ENCODE measurements at places on chromosomes 7 and 10.

- no peak for DNase-seq
Observed at GRCh38 chr7:156754201-156754600, 113.6 kb downstream of the RNF32 start.

DNA sequence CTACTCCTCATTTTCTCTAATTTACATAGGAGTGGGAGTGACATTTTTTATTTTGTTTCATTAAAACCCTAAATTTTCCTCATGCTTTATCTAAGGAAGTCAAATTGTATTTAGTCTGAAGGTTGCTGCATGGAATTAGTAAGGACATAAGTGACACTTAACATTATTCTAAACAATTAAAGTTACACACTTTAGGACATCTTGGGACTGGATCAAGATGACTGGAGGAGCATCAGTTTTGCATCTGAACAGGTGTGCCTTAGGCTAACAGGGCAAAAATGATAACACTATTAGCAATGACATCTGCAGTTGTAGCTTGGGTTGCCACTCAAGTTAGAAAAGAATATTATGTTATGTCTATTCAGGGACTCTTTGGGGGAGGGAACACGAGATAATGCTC, 199.4 kb downstream of the HDAC9 start:
- DNase-seq, result no peak

DNA sequence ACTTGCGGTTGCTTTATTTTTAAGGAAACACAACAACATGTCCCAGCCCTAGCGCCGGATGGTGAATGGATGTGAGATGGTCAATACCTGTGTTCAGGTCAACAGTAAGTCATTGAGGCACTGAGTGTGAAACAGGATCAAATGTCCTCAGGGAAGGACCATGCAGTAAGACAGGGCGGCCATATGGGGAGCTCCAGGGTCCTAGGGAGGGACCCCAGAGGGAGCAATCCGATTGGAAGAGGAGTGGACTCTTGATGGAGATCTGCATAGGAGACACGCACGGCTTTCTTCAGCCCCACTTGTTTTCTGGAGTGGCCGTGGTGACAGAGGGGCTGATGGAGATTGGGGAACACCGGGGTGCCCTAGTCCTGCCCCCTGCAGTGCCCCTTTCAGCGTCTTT, 423.8 kb upstream of the MKI67 start:
- DNase-seq, result no peak

DNA sequence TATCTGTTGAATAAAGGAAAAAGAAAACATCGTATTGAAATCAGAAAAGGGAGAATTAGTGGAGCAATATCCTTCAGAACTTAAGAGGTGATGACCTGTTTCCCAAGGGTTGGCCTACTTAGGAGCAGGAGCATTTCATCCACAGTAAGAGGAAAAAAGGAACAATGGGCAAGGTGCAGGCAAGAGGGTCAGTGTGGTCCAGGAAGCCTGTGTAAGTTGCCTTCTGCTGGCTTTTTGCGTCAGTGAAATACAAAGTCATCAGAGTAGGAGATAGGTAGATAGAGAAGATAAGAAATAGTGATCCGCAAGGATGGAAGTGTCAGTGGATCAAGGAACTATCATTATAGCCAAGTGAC, 5.4 kb upstream of the ANKRD7 start:
- no peak for DNase-seq

DNA sequence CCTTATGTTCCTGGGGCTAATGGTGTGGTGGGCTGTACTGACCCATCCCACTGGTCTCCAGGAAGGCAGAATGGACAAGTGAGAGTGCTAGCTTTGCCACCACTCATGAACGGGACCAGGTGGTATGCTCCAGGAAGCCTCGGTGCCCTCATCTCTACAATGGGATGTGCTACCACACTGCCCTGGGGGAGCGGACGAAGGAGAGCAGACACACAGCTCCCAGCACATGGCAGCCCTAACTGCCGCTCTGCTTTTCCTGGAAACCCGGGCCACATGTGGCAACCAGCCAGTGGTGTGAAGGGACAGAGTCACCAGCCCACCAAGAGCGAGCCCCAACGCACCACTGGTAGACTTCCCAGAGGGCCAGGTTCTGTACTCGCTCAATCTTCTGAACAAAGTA, 35.8 kb downstream of the PARP12 start:
- DNase-seq, result no peak
